Ascending aorta (tissue), 2 donors: ENCODE measurements at places on chromosomes 5 and 9.

- no peak for DNase-seq
Observed at GRCh38 chr5:77281969-77282336, 71.5 kb downstream of the PDE8B start.

- DNase-seq: no peak
Observed at GRCh38 chr5:153459051-153459743, 31.3 kb upstream of the GRIA1 start.

DNA sequence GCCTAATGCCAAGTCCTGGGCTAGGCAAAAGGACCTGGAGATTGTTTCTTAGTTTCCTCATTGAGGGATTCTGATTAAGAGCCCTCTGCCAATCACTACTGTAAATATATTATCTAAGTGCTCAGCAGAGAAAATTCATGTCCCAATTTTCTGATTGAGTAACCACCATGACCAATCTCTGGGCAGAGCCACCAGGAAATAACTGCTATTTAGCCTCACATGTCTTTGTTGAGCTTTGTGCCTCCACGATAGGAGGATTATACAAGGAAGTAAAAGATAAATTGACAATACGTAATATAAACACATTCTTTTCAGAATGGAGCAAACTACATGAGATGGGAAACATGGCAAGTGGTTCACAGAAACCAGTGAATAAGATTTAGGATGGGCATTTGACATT is 396.1 kb upstream of the PAPPA start:
- no peak for DNase-seq

GRCh38 chr5:20360263-20360662 is 372.3 kb upstream of the CDH18 start:
- no peak for DNase-seq

- DNase-seq: no peak
Observed at GRCh38 chr5:158511454-158511853, 588.3 kb downstream of the EBF1 start.

DNA sequence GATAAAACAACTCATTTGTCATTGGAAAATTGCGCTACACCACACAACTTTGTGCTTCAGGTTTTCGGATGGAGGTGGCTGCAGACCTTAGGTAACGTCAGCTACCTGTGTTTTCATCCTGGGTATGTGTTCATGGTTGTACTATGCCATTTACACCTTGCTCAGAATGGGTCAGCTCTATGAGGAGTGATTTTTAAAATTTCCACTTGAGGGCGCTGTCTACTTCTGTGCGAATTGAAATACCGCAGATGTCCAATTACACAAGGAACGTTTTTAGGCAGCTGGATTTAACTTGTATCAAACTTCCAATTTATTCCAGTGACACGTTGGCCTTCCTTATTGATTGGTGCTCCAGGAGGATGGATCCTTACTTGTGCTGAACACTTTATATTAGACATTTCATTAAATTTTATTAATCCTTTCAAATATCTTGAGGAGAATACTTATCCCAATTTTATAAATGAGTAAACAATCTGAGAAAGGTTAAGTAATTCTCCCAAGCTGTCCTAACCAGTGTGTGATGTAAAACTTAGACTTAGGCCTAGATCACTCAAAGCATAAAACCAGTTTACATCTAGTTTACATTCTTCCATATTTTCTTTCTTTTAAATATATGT is 23.4 kb downstream of the DMRTA1 start:
- no peak for DNase-seq

DNA sequence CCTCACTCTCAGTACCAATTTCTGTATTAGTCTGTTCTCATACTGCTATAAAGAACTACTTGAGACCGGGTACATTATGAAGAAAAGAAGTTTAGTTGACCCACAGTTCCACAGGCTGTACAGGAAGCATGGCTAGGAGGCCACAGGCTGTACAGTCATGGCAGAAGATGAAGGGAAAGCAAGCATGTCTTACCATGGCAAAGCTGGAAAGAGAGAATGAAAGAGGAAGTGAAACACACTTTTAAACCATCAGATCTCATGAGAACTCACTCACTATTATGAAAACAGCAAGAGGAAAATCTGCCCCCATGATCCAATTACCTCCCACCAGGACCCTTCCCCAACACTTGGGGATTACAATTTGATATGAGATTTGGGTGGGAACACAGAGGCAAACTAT is 698.8 kb downstream of the CDH9 start:
- no peak for DNase-seq

- no peak for DNase-seq
Observed at GRCh38 chr9:6930827-6931226, 173.1 kb downstream of the KDM4C start.

DNA sequence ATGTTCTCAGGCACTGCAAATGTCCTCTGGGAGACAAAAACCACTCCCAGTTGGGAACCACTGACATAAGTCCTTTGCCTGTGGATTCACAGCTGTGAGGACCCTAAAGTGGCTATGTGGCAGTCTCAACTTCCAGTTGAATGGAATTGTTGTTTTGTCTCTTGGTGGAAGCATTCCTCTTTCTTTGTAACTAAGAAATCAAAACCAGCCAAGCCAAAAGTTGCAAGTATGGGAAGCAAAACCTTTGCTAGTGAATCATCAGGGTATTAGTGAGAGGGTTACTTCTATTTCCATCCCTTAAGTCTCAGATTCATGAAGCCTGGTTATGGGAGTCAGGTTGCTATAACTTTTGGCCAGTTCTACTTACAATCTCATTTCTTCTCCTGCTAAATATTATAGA is 49.8 kb upstream of the RPS23 start:
- no peak for DNase-seq

GRCh38 chr5:104265531-104266140 is 703.0 kb upstream of the NUDT12 start:
- DNase-seq: no peak

DNA sequence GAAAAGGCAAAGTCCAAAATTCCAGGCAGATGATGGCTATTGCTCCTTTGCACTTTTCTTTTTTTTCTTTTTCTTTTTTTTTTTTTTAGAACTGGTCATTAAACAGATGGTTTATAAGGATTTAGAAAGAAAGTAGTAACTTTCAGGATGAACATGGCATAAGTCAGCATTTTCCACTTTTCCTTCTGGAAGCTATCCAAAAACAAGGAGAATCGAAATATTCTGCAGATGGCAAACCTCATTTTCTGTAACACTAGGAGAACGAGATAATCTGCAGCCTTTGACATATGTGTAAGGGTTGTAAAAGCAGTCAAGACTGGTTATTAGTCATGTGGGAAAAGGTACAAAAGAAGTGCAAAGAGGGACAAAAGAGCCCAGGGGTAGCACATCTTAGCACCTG is 69.1 kb upstream of the PUM3 start:
- DNase-seq: no peak

GRCh38 chr5:6708814-6709213 is 4.4 kb upstream of the TENT4A start:
- no peak for DNase-seq
